KBM-7 (cell line): ENCODE measurements at places on chromosomes 6 and 20.

DNA sequence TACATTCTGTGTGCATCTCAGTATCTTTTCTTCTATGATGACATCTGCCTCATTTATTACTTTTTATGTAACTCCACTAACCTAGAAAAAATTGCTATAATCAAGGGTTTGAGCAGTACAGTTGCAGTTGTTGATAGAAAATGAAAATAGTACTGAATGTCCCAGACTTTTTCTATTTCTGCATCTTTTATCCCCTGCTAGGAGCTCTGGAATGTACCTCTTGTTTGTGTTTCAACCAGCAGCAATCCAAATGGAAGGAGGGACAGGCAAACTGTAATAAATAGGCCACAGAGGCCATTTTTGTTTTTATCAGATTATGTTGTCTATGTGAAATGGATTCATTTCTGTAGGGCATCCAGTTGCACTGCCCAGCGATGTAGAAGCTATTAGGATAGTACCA lies 536.9 kb downstream of the KIF16B start:
- DNase-seq, result no peak

DNA sequence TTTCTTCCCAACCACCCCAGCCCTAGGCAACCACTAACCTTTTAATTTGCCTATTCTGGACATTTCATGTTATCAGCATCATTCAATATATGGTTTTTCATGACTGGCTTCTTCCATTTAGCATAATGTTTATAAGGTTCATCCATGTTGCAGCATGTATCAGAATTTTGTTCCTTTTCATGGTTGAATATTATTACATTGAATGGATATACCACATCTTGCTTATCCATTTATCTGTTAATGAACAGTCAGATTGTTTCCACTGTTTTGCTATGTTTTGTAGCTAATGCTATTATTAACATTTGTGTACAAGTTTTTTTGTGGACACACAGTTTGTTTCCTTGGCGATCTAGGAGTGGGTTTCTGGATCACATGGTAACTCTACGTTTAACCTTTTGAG lies 3.0 kb upstream of the DNAAF9 start:
- no peak for DNase-seq

GRCh38 chr6:163789199-163789810 lies 374.8 kb downstream of the QKI start:
- DNase-seq, result no peak

- no peak for DNase-seq
These were observed 1.4 kb downstream of the METTL24 start for GRCh38 chr6:110356778-110357177.

DNA sequence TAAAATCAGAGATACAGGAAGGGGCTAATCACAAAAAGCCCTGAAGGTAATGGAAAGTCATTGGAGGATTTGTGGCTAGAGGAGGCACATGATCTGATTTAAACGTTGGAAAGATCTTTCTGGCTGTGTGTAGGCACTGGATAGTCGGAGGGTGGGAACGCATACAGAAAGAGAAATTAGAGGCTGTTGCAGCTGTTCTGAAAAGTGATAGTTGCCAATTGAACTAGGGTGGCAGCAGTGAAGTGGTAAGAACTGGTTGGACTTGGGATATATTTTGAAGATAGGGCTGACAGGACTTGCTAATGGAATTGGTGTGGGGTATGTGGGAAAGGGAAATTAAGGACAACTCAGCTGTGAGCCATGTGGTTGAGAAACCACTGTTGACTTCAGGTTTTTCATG lies 223.6 kb downstream of the OGFRL1 start:
- no peak for DNase-seq

GRCh38 chr6:142960098-142960497 lies 15.1 kb upstream of the HIVEP2 start:
- DNase-seq, result peak; percentile 8

GRCh38 chr20:57167971-57168701 lies 98.3 kb downstream of the BMP7 start:
- no peak for DNase-seq

DNA sequence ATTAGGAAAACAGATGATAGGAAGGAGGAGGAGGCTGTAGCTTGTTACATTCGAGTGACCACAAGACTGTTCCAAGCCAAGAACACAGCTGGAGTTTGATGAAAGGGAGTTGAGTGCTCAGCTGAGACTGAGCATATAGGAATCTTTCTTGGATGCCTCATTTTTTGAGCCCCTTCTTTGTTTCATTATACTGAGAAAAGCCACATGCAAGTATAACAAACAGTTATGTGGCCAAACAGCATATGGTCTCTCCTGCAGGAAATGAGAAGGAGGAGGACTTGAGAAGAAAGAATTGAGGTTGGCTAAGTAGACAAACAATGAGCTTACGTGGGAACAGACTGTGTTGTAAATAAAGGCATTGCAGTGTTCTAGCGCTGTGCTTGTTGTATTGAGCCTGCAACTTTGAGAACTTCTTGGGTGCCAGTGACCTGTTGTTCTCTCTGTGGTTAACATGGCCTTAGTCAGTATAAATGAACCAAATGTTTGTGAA lies 78.3 kb downstream of the AKAP7 start:
- no peak for DNase-seq

DNA sequence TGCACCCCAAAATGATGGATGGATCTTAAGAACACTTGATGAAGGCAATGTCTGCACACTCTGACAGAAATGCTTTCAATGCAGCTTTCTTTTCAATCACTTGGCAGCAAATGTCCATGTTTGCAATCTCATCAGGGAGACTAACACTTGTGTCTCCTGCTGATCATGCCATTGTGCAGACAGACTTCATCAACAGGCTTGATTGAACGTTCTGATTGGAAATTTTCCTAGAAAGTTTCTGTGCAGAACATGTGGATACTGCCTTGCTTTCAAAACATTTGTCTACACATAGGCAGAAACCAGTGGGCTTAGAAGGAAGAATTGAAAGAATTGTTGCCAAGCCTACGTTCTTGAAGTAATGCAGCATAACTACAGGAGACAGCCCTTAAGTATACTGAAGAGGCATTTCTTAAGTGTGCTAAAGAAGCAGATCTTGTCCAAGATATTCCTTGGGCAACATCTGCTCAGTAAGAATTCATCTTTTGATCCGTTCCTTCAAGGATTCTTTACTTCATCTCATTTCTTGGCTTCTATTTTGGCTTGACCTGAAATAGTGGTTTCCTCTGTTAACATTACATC lies 120.4 kb upstream of the PLCB4 start:
- DNase-seq, result no peak

- no peak for DNase-seq
These were observed 209.8 kb upstream of the PROKR2 start for GRCh38 chr20:5526516-5526915.

GRCh38 chr20:10798811-10799210 lies 125.0 kb upstream of the JAG1 start:
- DNase-seq, result no peak

GRCh38 chr6:64502801-64503200 lies 867.2 kb downstream of the PHF3 start:
- peak; percentile 50 for DNase-seq

GRCh38 chr6:107323133-107323785 lies 136.1 kb downstream of the PDSS2 start:
- DNase-seq, result no peak

GRCh38 chr6:25921525-25922203 lies 8.8 kb downstream of the SLC17A2 start:
- peak; percentile 11 for DNase-seq
